ENCODE measurements at places on chromosomes 16 and 17. TPM values are rescaled to one million over a fixed set of nuclear protein-coding genes. Genes with fewer than 3 reads are reported as not detected.

SYT17 gene
- not detected for total RNA-seq

- DNase-seq, result no peak
Observed at GRCh38 chr16:15966836-15967546, 17.6 kb downstream of the ABCC1 start.

GRCh38 chr17:44033861-44034408, 19.2 kb upstream of the TMEM101 start:
- no peak for DNase-seq

DNA sequence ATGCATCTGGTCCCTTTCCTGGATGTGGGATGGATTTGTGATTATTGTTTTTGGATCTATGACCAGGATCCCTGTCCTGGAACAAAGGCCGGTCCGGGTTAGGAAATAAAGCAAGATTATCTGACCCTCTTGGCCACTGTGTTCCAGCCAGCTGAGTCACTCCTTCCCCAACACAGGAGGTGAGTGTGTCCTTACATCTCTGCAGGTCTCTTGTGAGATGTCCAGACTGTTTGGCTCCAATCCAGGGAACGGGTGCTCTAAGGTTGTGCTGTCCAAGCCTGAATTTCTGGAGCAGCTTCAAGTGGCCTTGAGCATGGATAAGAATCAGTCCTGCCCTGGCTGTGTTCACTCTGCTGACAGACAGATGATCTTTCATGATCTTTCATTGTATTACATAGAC, 136.5 kb upstream of the CCL2 start:
- no peak for DNase-seq

EVPLL gene
- not detected for total RNA-seq

DNA sequence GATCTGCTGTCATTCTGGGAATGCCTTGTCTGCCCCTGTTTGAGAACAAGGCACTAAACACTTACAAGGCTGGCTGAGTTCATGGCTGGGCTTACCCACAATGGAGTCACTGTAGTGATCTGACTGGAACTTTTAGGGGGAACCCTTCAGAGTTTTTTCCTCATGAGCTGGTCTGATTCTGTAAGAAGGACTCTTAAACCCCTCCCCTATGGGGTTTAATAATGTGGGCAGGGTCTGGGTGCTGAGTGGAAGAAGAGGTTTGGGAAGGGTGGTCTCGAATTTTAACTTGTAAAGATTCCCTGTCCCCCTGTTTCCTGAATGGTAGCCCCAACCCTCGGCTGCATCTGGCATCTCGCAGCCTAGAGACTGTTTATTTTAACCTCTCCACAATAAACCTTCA, 30.6 kb downstream of the OSBPL7 start:
- no peak for DNase-seq

PRSS21 gene
- total RNA-seq, result 2.5 TPM

RASL10B gene
- 0.22 TPM for total RNA-seq

MT1A gene
- not detected for total RNA-seq

- DNase-seq, result no peak
Observed at GRCh38 chr17:38451840-38452529, 23.7 kb downstream of the ARHGAP23 start.

GRCh38 chr17:45971698-45972141, 27.3 kb upstream of the STH start:
- DNase-seq, result no peak

GRCh38 chr17:2076087-2076984, 21.4 kb downstream of the HIC1 start:
- DNase-seq, result no peak

DNA sequence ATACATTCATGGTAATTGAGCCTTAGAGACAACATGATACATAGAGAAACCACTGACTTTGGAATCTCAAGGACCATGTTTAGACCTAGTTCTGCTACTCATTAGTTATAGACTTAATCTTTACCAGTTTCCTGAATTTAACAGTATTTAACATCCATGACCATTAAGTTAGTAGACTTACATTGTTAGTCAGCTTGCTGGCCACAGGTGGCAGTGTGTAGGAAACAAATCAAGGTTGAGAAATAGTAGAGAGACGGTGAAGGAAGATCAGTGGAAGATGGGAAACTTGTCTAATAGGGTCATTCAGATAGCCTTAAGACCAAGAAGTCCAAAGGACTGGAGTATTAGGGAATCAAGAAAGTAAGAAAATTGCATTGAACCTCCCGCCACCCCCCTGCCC, 31.0 kb downstream of the OMG start:
- DNase-seq, result no peak

PAGR1 gene
- 13.8 TPM for total RNA-seq

CDR2 gene
- 120 TPM for total RNA-seq

CES5A gene
- not detected for total RNA-seq

- DNase-seq, result peak; percentile 89
Observed at GRCh38 chr16:85610446-85611193, 2.5 kb upstream of the GSE1 start.

LDHD gene
- not detected for total RNA-seq

DNA sequence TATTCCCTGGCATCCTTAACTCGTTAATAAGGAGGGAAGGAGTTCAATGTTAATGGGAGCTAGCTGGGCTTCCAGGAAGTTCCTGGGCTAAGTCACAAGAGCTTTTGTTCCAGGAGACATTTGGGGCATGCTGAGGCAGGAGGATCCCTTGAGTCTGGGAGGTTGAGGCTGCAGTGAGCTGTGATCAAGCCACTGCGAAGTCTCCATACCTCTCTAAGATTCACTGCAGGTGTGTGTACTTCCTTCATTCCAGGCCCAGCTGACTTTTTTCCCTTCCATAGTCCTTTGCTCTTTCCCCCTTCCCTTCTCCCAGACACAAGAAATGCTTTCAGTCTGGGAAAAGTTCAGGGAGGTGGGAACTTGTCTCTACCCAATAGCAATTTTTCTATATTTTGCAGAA, 489.8 kb downstream of the NPIPA7 start:
- DNase-seq, result no peak

DNA sequence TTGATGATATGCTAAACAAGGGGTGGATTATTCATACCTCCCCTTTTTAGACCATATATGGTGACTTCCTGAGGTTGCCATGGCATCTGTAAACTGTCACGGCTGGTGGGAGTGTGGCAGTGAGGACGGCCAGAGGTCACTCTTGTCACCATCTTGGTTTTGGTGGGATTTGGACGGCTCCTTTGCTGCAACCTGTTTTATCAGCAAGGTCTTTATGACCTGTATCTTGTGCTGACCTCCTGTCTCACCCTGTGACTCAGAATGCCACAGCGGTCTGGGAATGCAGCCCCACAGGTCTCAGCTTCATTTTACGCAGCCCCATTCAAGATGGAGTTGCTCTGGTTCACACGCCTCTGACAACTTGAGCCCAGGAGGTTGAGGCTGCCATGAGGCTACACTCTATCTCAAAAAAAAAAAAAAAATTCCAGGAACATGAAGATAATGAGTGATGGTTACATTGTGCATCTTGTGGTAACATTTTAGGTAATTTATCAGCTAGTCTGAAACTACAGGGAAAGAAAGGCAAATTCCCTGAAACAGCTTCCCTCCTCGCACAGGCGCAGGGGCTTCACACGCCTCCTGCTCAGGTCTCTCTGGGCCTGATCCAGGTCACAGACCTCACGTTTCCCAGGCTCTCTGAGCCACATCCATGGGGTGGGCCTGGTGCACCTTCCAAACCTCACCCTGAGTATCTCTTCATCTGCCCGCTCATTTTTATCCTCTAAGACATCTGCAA, 15.3 kb upstream of the UBE2I start:
- no peak for DNase-seq

DNA sequence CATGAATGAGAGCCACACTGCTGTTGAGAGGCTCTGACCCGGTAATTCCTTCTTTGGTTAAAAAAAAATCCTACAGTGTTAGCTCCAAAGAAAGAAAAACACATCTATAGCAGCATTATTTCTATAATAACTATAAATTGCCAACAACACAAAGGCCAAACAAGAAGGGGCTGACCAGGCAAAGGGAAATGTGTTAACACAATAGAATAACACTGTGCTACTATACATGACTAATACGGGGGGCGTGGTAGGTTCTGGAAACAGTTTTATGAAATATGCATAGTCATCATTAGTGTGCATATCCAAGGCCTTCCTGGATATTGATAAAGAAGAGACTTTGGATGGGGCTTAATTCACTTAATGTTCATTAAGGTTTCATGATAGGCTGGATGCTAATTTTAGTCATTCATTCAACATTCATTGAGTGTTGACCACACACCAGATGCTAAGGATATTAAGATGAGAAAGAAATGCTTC, 50.0 kb upstream of the CCL1 start:
- DNase-seq, result no peak

DNA sequence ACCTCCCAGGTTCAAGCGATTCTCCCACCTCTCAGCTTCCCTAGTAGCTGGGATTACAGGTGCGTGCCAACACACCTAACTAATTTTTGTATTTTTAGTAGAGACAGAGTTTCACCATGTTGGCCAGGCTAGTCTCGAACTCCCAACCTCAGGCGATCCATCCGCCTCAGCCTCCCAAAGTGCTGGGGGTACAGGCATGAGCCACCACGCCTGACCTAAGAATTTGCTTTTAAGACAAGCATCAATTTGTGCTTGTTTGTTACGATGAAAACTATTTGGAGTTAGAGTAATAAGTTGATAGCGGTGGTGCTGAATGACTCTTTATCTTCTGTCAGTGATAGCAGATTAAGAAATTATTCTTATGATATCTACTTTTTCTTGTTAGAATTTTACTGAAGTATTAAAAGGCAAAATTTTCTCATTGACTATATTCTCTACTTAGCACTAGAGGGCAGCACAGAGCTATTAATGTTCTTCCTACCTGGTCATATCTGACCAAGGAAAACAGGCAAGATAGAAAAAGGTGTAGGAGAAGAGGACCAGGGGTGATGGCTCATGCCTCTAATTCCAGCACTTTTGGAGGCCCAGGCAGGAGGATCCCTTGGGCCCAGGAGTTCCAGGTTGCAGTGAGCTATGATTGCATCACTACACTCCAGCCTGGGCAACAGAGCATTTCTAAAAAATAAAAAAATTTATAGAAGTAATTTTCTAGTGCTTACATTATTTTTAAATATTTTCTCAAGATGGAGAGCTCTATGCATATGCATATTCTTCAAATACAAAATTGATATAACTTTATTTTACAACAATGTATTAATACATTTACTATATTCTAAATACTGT, 24.5 kb downstream of the STXBP4 start:
- DNase-seq, result peak; percentile 69

DNA sequence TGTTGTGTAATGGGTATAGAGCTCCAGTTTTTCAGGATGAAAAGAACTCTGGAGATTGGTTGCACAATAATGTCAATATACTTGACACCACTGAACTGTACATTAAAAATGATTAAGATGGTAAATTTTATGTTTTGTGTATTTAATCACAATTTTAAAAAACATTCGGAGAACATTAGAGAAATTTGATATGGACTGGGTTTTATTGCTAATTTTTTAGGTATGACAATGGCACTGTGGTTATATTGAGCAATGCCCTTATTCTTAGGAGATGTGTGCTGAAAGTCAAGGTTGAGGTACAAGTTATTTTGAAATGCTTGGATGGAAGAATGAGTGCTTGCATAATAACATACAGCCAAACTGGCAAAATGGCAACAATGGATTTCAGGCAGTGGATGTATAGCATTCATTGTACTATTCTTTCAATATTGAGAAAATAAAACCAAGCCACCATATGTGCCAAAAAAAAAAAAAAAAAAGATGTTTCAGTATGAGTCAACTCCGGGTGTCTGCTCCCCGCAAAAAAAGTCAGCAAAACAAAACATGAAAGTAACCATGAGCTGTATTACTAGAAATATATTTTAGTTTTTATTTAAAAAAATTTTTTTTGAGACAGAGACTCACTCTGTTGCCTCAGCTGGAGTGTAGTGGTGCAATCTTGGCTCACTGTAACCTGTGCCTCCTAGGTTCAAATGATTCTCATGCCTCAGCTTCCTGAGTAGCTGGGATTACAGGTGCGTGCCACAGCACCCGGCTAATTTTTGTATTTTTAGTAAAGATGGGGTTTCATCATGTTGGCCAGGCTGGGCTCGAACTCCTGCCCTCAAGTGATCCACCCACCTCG, 19.8 kb downstream of the HOXB1 start:
- no peak for DNase-seq

- no peak for DNase-seq
Observed at GRCh38 chr17:9517396-9517795, 58.2 kb downstream of the STX8 start.

MARVELD3 gene
- total RNA-seq, result not detected

DNA sequence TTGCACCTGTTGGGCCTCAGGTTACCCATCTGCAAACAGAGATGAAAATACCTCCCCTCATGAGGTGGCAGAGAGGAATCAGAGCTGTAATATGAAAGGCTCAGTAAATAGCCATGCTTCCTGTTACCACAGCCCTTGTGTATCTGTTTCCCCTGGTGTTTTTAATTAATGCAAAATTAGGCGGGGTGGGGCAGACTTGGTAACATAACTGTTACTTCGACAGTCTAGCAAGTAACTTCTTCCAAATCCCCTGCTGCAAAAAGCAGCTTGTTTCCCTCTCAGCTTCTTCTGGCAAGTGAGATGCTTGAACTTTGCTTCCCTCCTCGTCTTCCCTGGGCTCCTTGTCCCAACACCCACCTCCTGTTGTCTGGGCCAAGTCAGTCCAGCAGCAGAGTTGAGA, 381.5 kb downstream of the CPPED1 start:
- DNase-seq, result no peak

DNA sequence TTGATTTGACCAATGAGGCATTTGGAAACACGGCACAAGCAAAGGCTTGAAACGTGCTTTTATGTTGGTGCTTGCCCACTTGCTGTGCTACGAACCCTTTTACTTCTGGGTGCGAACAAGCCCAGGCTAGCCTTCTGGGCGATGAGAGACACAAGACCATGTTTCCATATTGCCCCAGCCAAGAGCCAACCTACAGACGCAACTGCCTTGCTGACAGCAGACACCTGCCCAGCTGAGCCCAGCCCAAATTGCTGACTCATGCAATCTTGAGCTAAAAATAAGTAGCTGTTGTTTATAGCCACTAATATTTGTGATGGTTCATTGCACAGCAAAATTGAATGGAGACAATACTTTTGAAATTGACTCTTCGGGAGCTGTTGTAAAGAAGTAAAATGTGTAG, 464.5 kb downstream of the WWOX start:
- DNase-seq, result no peak

KRTAP2-2 gene
- total RNA-seq, result not detected

RPS2 gene
- total RNA-seq, result 4,094 TPM

DNA sequence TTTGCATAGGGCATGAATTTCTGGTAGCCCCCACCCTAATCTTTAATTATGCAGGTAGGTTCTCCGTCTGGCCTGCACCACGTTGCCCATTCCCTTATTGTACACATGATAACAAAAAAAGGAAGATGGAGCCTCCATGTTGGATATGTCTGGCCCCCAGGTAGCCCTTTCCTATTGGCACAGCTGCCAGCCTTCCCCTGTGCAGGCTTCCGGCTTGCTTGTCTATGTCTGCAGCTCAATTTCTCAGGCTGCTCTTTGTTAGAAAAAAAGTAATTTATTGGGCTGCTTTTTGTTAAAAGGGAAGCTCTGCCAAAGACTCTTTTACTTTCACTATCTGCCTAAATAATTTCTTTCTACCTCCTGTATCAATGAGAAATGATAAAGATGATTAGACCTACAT, 5.5 kb downstream of the OR1A1 start:
- DNase-seq, result no peak

GRCh38 chr17:78763561-78763960, 18.5 kb downstream of the CYTH1 start:
- no peak for DNase-seq

GRCh38 chr16:89024546-89025060, 47.6 kb upstream of the CBFA2T3 start:
- DNase-seq, result no peak

GRCh38 chr16:76574651-76575050, 297.4 kb downstream of the CNTNAP4 start:
- DNase-seq, result no peak

GRCh38 chr17:31248986-31249834, 47.8 kb downstream of the OMG start:
- no peak for DNase-seq

DHRS13 gene
- 27.3 TPM for total RNA-seq

NPW gene
- total RNA-seq, result not detected

HASPIN gene
- 0.58 TPM for total RNA-seq
